Neural progenitor cell (in vitro differentiated cells): ENCODE measurements at places on chromosomes 11 and 22.

- DNase-seq: no peak
Measured at GRCh38 chr11:37914859-37915258, 1316.8 kb upstream of the RAG2 start.

DNA sequence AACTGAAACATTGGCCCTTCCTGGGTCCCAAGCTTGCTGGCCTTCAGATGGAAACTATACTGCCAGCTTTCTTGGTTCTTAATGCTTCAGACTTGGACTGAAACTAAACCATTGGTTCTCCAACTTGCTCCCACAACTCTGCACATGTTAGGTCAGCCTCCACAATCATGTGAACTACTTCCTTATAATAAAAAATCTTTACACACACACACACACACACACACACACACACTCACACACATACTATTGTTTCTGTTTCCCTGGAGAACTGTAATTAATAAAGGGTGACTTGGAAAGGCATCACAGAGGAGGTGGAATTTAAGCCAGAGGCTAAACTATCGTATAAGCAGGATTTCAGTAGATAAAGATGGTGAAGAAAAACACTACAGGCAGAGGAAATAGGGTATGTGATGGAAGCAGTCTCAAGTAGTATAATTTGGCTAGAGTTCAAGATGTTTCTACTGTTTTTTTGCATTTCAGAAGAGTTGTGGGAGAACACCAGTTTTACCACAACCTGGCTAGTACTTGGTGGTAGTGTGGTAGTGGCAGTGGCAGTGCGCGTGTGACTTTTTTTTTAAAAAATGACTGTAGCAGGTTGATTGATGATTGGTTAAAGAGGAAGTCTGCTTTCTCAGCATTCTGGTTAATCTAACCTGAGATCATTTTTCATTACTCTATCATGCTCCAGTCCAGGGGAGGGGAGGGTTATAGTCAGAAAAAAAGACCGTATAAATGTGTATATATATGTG is 70.1 kb downstream of the PDE3B start:
- no peak for DNase-seq

DNA sequence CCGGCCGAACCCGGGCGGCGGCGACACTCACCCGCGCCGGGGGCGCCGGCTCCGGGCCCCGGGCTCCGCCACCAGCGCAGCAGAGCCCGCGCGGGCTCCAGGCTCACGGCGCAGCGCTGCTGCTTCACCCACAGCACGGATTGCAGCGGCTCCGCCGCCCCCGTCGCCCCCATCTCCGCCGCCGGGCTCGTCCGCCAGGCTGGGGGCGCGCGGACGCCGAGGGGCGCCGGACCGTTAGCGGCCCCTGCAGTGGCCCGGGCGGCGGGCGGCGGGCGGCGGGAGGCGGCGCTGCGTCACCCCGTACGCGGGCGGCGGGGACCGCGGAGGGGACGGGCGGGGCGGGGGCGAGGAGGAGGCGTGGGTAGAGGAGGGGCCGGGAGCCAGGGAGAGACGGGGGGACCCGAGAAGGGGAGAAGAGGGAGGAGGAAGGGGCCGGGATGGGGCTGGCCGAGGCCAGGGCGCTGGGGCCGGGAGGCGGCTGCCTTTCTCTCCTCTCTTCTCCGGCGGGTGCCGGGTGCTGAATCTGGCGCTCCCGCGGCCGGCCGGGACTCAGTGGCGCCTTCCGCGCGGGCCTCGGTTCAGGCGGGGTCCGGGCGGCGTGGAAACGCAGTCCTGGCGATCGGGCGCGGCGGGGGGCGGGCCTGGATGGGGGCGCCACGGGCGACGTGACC is at the start of gene CERK:
CERK (minus strand) TSS at position 277 of the 671 bp plus-strand sequence; CDS start at position 173, 104 bp downstream.
- peak; percentile 79 for DNase-seq

DNA sequence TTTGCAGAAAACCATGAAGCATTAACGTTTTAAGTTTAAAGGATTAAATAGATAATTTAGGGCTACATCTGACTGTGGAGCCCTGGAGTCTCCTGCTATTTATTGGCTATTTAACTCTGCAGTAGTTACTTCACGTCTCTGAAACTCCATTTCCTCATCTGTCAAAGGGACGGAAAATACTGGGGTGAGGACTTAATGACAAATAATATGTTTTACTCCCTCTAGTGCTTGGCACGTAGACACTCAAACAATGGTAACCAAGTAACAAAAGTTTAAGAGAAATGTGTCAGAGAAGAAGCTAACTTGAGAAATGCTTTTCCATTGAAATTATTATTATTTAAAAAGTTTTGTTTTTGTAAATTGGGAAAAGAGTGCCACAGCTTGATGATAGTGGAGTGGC is 130.7 kb upstream of the RCN1 start:
- no peak for DNase-seq

GRCh38 chr11:125132596-125132995 is 21.2 kb upstream of the TMEM218 start:
- no peak for DNase-seq

DNA sequence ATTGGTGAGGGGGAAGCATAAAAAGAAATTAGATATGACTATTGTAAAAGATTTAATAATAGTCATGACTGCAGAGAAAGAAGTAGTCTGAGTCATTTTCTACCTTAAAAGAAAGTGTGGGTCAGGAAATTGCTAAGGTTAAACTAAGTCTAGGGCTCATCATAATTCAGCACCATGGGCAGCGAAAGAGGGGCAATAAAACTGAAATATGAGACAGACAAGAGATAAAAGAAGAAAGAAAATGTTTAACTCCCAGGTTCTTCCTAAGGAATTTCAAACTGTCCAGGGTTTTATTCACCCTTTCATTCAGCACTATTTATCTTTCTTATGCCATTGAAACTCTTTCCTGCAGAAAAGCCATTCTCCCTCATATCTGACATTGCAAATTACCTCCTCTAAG is 114.4 kb upstream of the API5 start:
- no peak for DNase-seq

DNA sequence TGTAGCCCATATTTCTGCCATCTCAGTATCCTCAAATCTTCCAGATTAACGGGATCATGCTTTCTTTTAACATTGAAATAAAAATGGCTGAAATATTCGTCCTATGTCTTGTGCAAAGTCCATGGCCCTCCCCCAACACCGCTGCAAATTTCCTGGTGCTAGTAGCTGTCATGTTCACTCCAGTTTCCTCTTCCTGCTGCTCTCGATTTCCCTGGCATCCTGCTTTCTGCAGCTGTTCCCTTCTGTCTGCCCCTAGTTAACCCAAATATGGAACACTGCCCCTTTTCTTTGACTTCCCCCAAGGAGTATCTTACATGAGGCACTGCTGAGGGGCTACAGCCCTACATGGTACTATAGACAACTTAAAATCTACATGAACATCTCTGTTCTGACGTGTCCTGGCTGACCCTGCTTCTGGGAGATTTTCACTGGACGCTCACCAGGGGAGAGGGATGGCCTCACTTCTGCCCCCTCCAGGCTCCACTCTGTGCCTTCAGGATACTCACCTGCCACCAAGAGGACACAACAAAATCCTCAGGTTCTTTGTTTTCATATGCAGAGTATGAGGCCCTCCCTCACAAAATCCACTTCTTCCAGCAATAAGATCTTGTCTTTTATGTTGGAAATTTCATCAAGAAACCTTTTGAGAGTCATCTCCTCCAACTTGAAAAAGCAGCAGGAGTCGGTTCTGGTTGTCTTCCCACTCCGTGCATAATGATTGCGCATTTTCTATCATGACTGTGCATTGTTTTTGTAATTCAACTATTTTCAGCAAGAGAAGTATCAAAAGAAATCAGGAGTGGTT is 29.5 kb upstream of the SCUBE2 start:
- DNase-seq: peak; percentile 77

DNA sequence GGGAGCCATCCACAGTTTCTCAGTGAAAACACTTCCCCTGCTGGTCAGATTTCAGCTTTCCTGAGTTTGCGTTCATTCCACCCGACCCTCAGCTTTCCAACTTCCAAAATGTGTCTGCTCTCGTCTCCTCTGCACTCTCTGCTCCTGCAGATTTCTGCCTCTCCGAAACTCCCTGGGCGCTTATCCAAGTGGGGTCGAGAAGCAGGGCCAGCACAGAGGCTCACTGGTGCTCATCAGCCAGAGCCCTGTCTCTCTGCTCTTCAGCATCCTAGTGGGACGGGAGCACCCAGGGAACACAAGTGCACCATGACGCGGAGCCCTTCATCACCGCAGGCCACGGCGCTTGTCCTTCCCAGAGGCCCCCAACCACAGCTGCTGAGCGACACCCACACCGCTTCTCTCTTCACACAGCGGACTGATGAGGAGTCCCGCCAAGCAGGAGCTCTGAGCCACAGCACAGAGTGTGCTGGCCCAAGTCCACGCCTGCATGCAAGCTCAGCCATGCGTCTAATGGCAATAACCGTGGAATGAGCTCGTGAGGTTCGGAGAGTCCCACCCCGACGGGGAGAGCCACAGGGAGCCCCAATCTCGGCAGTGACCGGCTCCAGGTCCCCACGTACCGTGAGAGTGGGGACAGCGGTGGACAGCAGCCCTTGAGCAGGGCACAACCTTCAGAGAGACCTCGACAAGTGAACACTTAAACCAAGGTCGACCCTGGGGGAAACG is 27.9 kb upstream of the MOB2 start:
- no peak for DNase-seq
